ENCODE measurements at places on chromosomes 6 and 20. TPM values are rescaled to one million over a fixed set of nuclear protein-coding genes. Genes with fewer than 3 reads are reported as not detected.

The TDRD6 gene
- total RNA-seq: 0.07 TPM

The PSORS1C1 gene
- 2.0 TPM for total RNA-seq

The ADAM33 gene
- not detected for total RNA-seq

The TGM3 gene
- not detected for total RNA-seq

The BNIP5 gene
- total RNA-seq: not detected

The ARMC2 gene
- total RNA-seq: 0.29 TPM

The IL17A gene
- not detected for total RNA-seq

DNA sequence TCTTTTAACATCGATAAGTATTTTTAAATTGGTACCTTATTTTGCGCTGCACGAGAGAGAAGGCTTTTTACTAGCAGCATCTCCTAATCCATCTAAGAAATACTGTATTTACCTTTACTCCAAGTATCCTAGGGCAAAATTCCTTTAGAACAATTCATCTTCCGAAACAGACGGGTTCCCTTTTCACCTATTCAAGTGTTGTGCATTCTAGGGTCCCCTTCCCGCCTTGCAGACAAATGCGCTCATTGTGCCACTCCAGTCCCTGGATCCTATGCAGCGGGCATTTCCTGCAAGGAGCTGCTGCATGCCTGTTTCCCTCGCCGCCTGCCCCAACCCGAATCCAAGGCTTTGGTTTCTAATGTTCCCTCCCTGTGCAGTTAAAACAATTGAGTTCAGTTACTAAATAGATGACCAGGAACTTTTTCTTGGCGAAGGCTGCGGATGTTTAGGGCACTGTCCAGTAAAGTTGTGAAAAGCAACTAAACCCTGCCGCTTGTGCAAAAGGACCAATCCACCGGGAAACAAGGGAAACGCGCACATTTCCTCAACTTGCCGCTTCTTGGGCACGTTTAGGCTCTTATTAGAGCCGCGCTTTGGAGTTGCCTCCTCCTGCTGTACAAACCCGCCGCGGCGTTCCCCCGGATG is 556 bp upstream of the SCAF8 start:
- DNase-seq: peak; percentile 64

DNA sequence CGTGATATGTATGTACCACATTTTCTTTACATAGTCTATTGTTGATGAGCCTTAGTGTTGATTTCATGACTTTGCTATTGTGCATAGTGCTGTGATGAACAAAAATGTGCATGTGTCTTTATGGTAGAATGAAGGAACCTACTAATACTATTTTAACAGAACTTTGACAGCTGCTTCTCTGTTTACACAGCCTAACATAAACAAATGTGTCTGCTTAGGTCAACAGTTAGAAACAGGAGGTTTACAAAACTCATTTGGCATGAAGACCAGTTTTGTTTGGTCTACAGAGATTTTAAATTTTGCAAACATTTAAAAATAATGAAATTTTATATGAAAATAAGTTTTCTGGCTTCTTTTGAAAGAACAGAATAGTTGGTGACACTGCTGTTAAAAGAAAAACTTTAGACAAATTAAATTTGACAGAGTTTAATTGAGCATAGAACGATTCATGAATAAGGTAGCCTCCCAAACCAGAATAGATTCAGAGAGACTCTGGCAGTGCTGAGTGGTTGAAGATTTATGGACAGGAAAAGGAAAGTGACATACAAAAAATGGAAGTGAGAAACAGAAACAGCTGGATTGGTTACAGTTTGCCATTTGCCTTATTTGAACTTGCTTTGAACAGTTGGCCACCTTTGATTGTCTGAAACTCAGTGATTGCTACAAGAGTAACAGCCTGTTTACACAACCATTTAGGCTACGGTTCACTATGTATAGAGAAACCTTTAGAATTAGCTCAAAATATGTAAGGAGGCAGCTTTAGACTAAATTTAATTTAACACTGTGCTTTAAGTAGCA is 715.8 kb upstream of the HS3ST5 start:
- no peak for DNase-seq

- DNase-seq: no peak
These were observed 72.1 kb downstream of the SOD2 start for GRCh38 chr6:159620947-159621346.

DNA sequence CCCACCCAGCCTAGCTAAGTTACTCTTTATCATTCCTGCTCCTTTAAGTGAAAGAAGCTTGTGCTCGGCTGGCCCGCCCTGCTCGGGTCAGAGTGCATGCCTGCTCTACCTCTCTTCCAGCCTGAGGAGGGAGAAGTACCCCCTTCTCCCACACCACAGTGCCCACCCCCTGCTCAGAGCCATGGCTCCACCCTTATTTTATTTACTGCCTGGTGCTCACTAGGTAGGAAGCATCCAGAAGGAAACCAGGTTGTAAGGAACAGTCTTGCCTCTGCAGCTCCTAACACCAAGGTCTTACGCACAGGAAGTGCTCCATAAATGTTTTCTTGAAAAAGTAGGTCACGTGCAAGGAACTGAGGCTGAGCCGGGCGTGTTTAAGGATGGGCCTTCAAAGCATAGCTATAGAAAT is 105.7 kb upstream of the SNX9 start:
- DNase-seq: no peak

GRCh38 chr6:130928158-130928912 is 101.1 kb downstream of the SMLR1 start:
- no peak for DNase-seq

- DNase-seq: no peak
These were observed 221.5 kb upstream of the DEFB112 start for GRCh38 chr6:50271266-50271665.

GRCh38 chr20:21767739-21768223 is 62.3 kb downstream of the PAX1 start:
- peak; percentile 4 for DNase-seq

DNA sequence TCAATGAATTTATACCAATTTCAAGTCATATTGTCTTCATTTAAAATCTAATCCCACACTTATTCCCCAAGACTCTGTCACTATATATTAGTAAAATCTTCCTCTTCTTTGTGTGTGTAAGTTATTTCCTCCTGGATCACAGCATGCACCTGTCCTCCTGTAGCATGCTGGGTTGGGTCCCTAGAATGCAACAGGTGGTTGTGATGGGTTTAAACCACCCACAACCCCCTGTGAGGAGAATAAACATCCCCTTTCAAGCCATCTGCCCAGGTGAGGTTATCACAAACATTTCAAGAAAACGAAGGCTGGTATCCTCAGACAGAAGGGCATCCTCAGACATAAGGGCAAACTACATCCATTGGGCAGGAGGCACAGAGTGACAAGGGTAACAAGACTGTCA is 26.4 kb downstream of the DZANK1 start:
- no peak for DNase-seq

- peak; percentile 97 for DNase-seq
These were observed 70.2 kb downstream of the RIN2 start for GRCh38 chr20:19828232-19828631.

DNA sequence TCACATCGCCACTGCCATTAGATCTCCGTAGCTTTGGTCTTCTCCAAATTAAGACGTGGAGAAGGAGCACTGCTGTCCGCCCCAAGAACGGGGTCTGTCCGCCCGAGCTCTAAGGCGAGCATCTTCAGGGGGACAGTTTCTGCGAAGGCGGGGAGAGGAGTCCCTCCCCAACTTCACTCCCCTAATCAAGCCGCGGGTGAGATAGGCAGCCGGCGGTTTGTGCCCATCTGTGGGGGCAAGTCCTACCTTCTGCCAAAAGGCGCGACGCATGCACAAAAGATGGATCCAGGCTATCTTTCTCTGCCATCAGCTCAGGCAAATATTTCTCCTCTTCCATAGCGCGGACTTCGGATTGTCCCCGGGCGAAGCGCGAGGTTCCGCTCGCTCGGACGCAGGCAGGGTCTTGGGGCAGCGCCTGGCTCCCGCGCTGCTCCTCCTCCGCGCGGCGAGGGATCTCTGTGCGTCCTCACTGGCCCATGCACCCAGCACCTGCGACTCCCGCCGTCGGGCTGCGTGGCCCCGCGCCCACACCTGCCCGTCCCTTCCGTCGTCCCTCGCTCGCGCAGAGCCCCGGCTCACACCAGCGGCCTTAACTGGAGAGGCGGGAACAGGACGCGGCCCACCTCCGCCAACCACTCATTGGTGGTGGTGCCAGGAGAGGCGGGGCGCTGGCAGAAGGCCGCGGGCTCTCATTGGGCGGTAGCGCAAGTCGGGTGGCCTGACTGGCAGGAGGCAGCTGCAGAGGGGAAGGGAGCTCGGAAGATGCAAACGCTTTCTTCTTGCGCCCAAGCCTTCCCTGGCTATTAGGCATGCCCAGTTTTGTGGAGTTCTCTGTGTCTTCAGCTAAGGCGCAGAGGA is at the start of gene KHDRBS2:
TSS of gene KHDRBS2 (minus strand) at position 614 of the 858 bp plus-strand sequence.
- no peak for DNase-seq

DNA sequence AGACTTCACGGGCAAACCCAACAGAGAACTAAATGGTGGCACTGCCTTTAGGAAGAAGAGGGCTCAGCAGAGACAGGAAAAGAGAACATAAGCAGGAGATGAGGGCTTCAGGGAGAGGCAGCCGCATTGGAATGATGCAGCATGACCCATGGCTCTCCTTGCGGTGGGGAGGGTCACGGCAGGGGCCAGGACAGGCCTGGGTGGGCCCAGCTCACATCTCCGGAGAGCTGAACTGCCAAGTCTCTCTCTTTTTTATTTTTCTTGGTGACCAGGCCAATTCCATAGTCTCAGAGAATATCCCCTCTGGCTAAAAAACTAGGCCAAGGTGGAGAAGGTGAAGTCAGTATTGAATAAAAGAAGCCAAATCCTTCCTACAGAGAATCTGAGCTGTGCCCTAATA is 77.5 kb upstream of the TRAF3IP2 start:
- DNase-seq: no peak

- no peak for DNase-seq
These were observed 407.3 kb upstream of the FLRT3 start for GRCh38 chr20:14744723-14745122.

GRCh38 chr6:142756215-142756630 is 188.8 kb downstream of the HIVEP2 start:
- peak; percentile 75 for DNase-seq

DNA sequence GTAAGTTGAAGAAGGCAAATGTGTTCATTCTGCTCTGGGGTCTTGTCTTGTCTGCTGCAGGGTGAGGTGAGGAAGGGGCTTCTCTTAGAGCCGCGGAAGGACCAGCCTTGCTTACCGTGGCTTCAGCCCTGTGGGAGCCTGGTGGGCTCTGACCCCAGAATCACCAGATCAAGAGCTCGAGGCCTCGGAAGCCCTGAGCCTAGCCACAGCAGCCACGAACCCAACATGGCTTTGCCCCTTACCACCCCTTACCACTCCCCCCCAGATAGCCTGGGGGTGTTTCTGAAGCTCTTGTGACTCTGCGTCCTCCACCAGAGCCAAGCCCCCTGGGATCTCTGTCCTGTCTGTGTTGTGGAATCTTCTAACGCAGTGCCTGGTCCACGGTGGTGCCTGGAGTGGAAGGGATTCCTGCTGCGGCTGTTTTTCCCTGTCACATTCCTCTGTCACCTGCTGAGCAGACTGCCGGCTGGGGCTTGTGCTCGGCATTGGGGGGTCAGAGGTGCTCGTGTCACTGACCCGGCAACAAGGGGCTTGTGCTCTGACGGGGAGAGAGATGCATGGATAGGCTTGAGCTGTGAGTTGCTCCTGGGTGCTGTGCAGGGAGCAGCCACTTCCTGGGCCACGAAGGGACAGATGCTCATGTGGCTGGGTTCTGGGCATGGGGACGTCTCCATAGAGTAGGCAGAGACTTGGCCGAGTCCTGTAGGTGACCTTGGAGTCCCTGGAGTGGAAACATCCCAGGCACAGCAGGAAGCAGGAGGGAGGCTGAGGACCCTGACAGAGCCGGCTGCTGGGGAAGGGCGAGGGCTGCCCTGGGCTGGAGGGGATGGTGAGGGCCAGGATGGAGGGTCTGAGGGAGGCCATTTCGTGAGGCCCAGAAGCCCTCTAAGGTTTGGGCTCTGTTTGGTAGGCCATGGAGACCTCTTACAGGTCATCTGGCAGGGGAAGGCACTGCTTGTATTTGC is 316.0 kb downstream of the QKI start:
- DNase-seq: no peak

DNA sequence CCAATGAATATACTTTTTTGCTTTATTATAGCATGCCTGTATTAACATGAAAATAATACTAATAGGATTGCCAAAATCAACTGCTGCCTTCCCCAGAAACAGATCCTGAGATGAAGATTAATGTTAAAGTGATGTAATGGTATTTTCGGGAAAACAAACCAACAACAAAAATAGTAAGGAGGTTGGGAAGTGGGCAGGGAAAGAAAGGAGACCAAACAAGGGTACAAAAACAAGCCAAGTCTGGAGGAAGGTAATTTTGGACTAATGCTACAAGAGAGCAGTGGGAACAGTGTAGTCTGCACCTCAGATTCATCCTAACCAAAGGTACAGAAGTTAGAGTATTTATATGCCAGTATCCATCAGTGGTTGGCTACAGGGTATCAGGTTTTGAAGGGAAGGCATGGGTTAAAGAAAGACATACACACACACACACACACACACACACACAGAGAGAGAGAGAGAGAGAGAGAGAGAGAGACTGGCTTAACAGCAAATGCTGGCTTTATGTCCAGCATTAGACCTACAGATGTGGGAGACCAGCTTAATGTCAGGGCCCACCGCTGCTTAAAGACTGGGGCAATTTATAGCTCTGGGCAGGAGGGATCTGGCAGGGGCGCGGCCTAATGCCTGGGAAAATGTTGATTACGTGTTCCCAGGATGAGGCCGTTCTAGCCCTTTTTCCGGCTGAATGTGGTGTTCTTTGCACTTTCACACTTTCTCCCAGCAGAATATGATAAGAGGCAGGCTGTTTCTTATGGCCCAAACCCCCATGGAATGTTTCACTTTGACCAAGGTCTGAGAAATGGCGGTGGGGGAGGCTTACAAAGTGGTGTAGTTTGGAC is 3.8 kb upstream of the SLC17A1 start:
- no peak for DNase-seq

DNA sequence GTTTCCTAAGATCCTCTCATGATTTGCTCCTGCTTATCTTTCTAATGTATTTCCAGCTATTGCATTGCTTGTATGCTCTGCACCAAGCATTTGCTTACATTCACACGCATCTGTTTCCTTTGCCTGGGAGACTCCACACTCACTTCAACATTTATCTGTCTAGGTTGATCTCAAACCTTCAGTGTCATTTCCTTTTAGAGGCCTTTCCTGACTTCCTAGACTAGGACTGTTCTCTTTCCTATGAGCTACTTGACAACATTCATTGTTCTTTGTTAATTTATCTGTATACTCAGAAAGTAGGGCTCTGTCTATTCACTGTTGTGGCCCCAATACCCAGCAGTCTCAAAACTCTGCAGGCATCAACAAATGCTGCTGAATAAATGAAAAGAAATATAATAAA is 84.4 kb downstream of the WASF1 start:
- DNase-seq: no peak

DNA sequence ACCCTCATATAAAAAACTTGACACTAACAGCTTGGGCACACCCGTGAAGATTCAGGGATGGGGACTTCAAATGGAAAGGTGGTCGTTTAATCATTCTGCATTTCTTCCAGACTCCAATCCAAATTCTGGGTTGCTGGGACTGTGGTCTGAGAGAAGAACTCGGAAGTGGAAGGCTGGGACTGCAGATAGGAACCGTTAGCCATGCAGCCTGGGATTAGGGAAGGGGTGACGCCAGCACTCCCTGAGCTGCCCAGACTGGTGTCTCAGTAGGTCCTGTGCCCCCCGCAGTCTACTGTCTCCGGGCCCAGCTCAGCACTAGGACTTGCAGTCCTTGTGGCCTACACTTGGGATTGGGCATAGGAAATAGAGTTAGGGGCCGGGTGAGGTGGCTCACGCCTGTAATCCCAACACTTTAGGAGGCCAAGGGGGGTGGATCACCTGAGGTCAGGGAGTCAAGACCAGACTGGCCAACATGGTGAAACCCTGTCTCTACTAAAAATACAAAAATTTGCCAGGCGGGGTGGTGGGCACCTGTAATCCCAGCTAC is 511 bp upstream of the CLIC1 start:
- DNase-seq: no peak

GRCh38 chr6:139173172-139173571 is 38.3 kb downstream of the HECA start:
- peak; percentile 29 for DNase-seq
